ENCODE measurements at places on chromosomes 11 and 22. TPM values are rescaled to one million over a fixed set of nuclear protein-coding genes. Genes with fewer than 3 reads are reported as not detected.

The DBX1 gene
- total RNA-seq: not detected

The C1QTNF5 gene
- not detected for total RNA-seq

The TPH1 gene
- 2.7 TPM for total RNA-seq

The OVOL1 gene
- 0.17 TPM for total RNA-seq

The FIBIN gene
- total RNA-seq: not detected

The SLC35E4 gene
- 2.9 TPM for total RNA-seq

DNA sequence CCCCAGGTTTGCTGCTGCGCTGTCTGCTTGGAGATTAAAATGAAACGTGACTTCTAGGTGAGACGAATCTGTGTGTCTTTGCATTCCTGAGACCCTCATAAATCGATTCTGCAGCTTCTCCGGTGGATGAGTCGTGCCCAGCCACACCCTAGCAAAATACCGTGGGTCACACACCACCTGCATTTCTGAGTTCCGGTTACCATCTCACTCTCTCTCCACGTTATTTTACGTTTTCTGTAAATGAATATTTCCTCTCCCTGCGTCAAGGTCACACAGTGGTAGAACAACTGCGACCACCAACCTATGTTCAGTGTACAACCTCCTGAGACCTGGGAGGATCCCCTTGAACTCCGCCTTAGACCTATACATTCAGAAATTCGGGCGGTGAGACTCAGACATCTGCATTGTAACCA, 1.1 kb downstream of the YWHAH start:
- peak; percentile 48 for DNase-seq

GRCh38 chr22:37627545-37627944, 11.9 kb upstream of the SH3BP1 start:
- DNase-seq: peak; percentile 73

GRCh38 chr11:113444502-113445123, 30.6 kb downstream of the DRD2 start:
- DNase-seq: no peak

DNA sequence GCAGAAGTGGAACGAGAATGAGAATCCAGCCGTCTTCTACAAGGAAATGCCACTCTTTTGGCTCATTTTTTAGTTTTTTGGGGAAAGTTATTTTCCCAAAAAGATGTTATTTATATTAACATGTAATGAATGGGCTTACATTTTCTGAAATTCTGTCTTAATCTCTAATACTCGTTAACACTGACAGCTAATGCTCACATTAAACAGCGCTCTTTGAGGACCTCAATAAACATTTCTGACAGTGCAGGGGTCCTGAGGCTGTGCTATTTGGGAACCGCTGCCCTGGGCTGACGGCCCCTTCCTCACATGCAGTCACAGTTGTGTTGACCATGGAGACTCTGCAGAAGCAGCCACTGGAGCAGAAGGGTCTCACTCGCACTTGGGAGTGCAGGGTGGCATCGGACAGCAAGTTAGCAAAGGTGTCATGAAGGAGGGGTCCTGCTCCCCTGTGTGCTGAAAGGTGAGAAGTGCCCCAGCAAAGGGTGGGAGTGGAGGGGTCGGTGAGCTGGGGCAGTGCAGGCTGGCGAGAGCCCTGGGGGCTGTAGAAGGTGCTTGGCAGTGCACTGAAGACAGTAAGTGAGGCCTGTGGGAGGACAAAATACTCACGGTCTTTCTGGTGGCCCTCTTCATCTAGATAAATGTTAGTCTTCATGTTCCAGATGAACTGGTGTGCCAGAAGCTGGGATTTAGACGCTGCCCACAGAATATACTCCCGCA, 53.1 kb upstream of the SERPIND1 start:
- no peak for DNase-seq

DNA sequence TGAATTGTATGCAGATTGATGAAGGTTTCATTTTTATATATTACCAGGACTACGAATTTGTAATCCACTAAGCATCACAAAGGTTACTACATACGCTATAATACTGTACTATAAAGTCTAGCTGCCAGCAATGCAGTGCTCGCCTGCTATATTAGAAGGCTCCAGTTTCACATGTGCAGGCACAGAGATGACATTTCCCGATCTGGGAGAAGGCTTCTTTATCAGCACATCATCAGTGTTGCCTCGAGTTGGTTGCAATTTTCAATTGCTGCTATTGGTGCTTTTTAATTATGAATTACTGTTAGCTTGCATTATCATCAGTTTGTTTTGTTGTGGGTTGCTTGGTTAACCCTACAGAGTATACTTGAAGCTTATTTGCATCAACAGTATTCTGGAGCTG, 143.2 kb upstream of the TEAD1 start:
- DNase-seq: no peak

GRCh38 chr11:66478729-66479393, 1.4 kb upstream of the DPP3 start:
- peak; percentile 72 for DNase-seq

GRCh38 chr11:57466680-57467079, 6.4 kb downstream of the RTN4RL2 start:
- no peak for DNase-seq

DNA sequence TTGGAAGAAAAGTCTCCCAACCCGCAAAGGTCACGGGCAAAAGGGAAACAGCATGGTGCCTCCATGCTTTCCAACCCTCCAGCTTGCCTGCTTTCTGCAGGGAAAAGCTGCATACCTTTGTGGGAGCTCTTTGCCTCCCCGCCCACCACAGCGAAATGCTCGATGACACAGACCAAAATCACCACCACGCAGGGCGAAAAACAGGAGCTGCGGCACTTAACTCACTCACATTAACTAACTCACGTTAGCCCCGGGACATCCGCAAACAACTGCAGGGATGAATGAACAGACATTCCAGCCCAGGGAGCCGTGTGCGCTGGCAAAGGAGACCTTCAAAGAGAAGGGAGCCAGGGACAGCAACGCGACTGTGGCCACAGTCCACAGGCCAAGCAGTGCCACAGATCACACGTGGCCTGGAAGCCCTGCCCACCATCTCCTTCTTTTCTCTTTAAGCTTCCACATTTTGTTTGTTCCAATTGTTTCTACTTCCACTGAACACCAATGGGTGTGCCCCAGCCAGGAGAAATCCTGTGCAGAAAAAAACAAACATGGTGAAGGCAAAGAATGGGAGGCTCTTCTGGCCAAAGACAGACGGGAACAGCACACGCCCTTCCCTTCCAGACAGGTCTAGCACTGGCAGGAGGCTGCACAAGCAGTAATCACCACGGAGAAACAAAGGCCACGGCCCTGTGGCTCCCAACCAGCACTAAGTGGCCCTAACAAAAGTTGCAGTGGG, 39.3 kb downstream of the DUSP8 start:
- DNase-seq: no peak

- DNase-seq: no peak
Measured at GRCh38 chr11:37459456-37459855, 861.4 kb upstream of the RAG2 start.

Data from B cell (primary cell).